MV-4-11 (cell line): ENCODE measurements at places on chromosomes 11 and 22.

- no peak for DNase-seq
Observed at GRCh38 chr11:10004526-10005113, 289.4 kb downstream of the SBF2 start.

- DNase-seq, result no peak
Observed at GRCh38 chr22:47274196-47274595, 511.7 kb downstream of the TBC1D22A start.

- DNase-seq, result no peak
Observed at GRCh38 chr11:80414181-80415165, 973.6 kb upstream of the TENM4 start.

GRCh38 chr11:79076526-79077115 lies 364.2 kb downstream of the TENM4 start:
- no peak for DNase-seq

GRCh38 chr22:26168330-26168851 lies 871 bp upstream of the SEZ6L start:
- peak; percentile 47 for DNase-seq

DNA sequence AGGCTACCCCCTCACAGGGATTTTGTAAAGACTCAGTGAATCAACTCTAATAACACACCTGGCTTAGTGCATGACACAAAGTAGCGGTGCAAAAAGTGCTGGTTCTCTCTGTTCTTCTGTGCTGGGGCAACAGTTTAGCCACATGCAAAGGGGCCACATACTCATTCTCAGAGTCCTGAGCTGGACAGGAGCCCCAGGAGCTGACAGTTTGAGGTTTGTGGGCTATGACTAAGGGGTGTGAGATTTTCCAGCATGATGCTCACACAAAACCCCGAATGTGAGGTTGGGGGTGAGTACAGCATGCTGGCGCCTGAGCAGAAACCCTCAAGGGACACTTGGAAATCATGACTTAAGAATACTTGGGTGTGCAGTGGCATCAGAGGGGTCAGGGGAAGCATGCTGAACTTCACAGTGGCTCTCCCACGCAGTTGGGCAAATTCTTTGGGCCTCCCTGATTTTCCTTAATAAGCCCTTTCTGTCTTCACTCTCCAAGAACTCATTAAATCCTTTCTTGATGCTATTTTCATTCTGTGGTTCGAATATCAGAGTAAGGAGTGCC lies 31.0 kb downstream of the TMPRSS5 start:
- DNase-seq, result peak; percentile 32

- no peak for DNase-seq
Observed at GRCh38 chr11:77121096-77121640, 6.9 kb upstream of the MYO7A start.

DNA sequence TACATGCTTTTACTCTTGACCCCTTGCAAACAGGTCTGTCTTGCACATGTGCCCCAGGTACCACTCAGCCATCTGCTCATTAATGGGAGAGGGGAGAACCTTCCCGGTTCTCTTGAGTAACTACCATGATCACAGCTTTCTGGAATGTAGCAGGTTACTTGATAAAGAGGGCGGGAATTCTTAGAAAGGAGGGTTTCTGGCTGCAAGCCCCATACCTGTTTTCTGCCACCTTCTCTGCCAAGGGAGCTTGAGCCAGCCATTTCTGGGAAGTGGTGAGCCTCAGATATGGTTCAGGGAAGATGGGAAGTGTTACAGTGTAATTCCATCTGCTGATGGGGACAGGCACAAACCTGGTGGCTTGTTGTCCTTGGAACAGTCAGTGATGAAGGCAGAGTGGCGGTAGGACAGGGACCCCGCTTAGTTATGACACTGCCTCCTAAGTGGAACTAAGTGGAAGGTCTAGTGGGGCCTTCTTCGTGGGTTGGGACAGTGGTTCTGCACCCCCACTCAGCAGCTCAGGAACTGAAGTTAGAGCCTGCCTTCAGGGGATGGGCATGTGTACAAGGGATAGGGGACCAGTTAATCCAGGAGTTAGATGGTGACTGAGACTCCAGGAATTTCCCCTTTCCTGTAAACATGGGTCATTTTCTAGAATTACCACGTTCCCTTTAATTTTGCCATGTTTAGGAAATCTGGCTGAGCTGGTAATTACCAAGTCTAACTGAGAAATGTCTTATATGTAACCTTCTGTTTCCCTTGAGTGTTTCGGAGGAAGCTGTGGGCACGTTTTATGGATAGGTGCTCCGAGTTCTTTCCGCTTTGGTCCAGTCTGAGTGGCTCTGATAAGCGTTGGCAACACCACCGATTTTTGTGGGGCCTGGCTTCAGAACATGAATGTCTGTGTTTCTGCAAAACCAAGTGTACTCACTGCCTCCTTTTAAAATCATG lies 35.3 kb downstream of the BCR start:
- peak; percentile 15 for DNase-seq

GRCh38 chr11:103091064-103091800 lies 728 bp downstream of the DCUN1D5 start:
- DNase-seq, result peak; percentile 6

DNA sequence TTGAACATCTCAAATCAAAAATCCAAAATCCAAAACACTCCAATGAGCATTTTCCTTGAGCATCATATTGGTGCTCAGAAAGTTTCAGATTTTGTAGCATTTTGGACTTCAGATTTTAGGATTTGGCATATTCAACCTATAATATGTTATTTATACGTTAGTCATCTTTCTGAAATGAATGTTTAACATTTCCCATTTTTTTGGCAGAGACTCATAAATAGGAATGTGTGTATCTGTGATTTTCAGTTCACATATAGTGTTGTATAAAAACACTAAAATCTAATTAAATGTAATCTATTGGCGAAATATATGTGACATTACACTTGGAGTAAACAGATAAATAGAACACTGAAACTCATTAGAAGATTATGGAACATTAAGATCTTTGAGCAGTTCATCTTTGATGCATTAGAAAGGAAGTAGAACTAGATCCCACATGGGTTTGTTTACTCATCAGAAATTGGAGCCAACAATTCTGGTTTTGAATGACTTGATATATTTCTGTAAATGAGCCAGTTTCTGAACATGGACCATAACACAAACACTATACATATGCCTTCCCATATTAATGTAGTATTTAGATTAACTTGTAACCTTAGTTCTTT lies 153.1 kb downstream of the UVRAG start:
- no peak for DNase-seq

- peak; percentile 4 for DNase-seq
Observed at GRCh38 chr22:27918341-27919221, 475 bp downstream of the PITPNB start.

DNA sequence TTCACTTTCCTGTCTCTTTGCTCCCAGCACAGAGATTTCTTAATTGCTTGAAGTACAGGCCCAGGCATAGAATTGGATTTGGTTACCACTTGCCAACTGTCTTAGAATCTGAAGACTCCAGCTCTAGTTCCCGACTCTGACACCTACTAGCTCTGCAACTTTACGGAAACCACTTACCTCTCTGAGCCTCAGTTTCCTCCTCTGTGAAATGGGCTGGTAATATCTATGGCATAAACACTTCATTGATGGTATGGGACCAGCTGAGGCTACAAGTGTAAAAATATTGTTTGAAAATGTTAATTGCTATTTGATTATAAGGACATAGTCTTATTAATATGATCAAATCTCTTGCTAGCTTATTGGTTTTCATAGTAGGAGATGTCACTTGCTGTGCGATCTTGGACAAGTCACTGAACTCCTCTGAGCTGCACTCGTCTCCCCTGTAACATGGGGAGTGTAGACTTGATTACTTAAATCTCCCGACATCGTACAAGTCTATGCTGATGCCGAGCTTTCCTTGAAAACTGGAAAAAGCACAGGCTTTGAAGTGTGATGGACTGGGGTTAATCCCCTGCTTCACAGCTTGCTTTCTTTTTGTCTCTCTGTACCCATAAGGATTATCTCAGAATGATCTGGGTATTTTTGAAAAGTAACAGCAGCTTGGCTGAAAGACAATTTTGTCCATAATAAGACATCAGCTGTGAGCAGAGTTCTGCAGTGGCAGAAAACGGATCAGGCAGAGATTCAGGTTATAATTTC lies 11.8 kb upstream of the E2F8 start:
- DNase-seq, result no peak

DNA sequence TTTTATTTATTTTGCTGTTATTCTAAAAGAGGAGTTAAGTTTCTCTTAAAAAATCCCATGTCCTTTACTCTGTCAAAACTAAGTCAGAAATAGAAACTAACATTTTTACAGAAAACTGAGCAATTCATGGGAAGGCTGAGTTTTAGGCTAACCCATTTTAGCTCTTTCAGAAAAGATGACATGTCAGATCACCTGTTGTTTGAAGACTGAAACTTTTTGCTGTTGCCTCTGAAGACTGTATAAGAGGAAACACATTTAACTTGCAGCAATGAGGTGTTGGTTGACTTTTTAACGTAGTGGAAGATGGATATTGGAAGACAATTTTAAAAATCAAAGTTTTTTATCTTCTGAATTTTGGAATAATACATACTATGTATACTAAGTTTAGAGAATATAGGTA lies 115.4 kb downstream of the METTL15 start:
- no peak for DNase-seq

DNA sequence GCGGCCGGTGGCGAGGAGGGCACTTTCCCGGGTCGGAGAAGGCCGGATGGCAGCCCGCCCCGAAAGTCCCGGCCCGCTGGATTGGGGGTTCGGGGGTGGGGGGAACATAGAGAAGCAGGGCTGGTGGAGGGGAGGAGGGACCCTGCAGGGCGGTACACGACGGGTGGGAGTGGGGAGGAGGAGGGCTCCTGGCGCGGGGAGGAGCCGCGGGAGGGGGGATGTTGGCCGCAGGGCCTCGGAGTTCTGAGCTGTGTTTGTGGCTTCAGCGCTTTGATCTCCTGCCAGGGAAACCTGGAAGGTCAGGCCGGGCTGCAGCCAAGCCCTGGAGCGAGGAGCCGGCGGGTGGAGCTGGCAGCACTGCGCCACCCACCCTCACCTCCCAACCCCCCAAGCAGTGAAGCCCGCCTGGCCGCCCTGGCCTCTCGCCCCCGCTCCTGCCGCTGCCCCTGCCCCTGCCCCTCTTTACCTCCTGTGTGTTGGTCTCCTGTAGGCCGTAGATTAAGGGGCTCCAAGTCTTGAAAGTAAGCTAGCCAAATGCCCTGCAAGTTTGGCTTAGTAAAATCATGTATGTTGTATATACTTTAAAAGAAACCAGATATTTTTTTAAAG lies 30.9 kb downstream of the C22orf31 start:
- DNase-seq, result no peak

DNA sequence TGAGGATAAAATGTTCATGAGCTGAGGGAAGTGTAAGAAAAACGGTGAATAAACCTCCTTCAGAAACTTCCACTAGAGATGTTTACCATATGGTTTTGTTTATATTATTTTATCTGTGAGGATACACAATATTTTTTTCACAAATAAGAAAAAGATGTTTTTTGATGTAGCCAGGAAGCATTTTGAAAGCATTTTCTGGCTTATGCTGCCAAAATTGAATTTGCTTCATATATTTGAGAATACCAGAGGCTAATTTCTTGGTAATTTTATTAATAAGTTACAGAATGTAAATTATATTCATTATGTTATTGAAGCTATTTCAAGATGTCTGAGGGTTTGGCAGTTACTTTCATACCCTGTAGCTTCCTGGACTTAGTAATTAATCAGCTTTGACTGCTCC lies 686.6 kb downstream of the LUZP2 start:
- DNase-seq, result no peak

DNA sequence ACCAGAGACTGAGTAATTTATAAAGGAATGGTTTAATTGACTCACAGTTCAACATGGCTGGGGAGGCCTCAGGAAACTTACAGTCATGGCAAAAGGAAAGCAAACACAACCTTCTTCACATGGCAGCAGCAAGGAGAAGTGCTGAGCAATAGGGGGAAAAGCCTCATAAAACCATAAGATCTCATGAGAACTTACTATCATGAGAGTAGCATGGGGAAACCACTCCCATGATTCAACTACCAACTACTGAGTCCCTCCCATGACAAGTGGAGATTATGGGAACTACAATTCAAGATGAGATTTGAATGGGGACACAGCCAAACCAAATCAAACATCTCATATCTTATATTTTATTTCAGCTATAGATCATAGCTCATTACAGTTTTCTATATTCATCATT lies 33.0 kb downstream of the GRIA4 start:
- DNase-seq, result no peak

- DNase-seq, result no peak
Observed at GRCh38 chr11:107744736-107745135, 32.9 kb upstream of the SLN start.

DNA sequence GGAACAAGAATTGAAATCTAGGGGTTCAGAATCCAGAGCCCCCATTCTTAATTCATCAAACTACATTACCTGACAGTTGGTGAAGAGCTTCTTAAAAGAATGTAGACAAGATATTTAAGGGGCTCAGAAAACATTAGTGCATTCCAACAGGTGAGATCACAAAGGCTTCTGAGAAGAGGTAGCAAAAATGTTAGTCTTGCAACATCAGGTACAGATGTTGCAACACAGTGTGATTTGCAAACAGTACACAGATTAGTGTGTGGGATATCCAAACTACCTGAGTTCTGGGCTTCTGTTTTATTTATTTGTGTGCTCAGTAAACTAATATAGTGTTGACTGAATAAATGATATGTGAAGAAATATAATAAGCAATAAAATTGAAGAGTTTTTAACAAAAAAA lies 11.8 kb downstream of the CASP4 start:
- no peak for DNase-seq

DNA sequence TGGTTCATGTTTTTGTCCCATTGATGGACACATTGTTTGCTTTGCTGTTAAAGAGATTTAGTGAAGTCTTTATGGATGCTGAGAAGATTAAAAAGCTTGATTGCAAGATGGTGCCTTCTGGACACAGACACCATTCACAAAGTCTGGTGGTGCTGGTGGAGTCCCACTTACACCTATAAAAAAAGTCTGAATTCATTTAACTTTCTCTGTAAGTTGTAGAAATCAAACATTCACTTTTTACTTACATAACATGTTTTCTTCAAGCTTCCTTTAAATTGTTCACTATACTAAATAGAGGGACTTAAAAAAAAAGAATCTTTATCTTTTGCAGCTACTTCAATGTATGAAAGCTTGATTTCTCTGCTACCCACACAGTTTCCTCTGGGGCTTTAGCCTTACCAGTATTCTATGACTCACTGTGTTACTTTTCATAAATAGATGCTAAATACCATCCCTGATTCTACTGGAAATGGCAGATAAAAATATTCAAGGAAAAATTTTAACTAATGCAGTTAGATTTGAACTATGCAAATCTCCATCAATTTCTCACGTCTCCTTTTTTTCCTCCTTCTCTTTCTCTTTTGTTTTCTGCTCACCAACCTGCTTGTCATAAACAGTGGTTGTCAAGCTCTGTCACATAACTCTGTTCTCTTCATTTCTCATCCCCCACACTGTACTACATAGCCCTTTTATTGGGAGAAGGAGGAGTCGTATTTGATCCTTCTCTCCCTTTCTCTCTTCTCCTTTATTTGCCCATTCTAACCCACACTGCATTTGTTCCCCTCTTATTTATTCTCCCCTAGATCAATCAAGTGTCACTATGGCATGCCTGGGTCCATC lies 89.7 kb downstream of the FAM76B start:
- no peak for DNase-seq

DNA sequence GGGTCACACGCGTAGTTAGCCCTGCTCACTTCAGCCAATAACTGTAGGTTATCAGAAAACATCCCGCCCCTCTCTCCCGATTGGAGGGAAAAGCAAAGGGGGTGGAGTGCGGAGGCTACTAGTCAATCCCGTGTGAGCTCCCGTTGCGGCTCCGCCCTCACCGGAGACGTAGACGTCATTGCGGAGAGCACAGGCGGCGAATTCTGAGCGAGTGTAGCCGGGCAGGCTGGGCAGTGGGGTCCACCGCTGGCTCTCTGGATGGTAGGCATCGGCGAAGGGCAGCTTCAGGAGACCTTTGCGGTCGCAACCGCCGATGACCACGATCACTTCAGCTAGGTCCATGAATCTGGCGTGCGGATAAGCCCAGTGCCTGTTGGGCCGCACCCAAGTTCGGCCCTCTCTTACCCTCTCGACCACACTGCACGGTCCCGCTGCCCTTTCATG lies 4.7 kb downstream of the KLHL35 start:
- peak; percentile 81 for DNase-seq
